ENCODE measurements at places on chromosomes 3 and 15. TPM values are rescaled to one million over a fixed set of nuclear protein-coding genes. Genes with fewer than 3 reads are reported as not detected.

SLC28A1 gene
- 6.8 TPM for polyA plus RNA-seq

KIF15 gene
- 31.2 TPM for polyA plus RNA-seq

TGM5 gene
- not detected for polyA plus RNA-seq

ZNF860 gene
- polyA plus RNA-seq = 3.6 TPM

KLHL24 gene
- polyA plus RNA-seq = 42.7 TPM

DPPA4 gene
- polyA plus RNA-seq = 4.8 TPM

C3orf20 gene
- polyA plus RNA-seq = 0.34 TPM

DNASE1L3 gene
- polyA plus RNA-seq = 9.4 TPM

HRH1 gene
- polyA plus RNA-seq = 1.5 TPM

DNA sequence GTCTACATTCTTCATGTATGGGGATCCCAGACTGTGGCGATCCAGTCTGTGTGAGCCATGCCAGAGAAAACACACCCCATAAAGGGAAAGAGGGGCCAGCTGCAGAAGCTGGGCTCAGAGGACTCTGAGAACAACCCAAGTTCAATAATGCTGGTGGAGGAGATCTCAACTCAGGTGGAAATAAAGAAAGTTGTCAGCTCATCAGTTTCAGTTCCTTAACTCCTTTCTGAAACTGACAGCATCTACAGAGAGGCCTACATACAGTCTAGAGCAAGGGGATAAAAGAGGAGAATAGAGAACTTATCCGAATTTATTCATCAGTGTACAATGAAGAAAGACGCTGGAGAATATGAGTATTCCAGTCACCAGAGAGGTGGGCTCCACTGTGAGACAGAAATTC lies 77.0 kb downstream of the NTRK3 start:
- DNase-seq = no peak

- no peak for DNase-seq
These were observed 84.9 kb downstream of the EEFSEC start for GRCh38 chr3:128238184-128238489.

DNA sequence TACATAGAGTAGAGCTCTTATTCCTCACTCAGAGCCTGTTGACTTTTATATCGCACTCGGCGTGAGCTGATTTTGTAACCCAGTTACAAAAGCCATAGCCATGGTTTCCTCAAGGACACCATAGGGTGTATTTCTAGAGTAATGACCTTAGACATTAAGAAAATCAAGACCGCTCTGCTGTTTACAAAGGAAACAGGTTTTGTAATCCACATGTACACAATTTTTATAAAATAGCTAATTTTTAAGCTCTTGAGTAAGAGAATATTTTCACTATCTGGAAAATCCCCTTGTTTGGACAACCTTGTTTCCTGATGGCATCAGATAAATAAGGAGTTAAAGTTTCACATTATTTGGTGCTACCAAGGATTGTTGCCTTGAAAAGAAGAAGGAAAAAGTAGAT lies 104.7 kb downstream of the PGPEP1L start:
- DNase-seq = no peak

GRCh38 chr3:71197841-71198565 lies 385.5 kb downstream of the FOXP1 start:
- DNase-seq = no peak

- DNase-seq = no peak
These were observed 2.5 kb downstream of the CD200 start for GRCh38 chr3:112335434-112335781.

DNA sequence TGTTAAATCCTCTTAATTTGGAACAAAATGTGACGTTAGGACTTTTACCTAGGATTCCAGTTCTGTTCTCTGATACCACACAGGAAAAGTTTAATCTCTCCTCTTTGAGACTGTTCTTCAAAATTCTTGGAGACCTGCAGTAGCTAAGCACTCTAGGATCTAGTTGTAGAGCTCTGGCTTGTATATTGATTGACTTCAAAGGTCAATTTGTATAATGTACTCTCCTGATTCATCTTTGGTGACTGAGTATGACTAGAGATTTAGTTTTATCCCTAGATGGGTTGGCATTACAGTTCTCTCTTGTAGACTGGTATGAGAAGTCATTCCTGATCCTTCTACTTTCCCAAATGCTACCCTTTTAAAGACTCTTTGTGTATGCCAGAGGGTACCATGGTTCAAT lies 168.4 kb upstream of the TPRG1 start:
- DNase-seq = no peak

GRCh38 chr3:12049675-12050074 lies 45.5 kb downstream of the SYN2 start:
- DNase-seq = peak; percentile 13

DNA sequence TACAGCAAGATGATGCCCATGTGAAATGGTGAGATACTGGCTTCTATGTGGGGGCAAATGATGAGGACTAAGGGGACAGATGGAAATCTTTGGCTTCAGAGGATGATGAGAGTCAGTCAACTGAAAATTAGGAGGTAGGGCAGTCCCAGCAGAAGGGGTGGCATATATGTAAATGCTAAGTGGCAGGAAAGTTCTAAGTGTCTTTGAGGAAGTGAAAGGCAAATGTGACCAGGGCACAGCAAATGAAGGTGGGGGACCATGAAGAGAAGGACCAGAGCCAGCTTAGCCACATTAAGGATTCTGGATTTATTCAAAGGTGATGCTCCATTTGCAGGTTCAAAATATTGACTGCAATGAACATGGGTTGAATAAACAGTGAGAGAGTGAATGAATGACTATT lies 29.2 kb upstream of the LIMD1 start:
- DNase-seq = no peak

- DNase-seq = no peak
These were observed 456.6 kb downstream of the MECOM start for GRCh38 chr3:169206828-169207488.

DNA sequence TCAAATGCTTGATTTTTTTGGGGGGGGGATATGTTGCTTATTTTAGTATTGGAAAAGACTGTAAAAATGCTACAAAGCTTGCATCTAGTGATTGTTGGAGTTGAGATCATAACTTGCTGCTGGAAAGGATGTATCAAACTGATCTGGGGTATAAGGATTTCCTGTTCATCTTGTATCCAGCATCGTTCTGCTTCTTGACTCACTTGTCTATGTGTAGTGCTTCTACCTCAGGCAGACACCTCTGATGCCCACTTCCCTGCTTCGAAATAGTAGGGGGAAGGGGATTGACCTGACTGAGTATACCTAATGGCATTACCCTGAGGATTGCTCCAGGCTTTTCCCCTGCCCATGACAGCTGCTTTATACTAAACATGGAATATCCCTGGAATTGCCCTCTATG lies 42.7 kb downstream of the STT3B start:
- no peak for DNase-seq

DNA sequence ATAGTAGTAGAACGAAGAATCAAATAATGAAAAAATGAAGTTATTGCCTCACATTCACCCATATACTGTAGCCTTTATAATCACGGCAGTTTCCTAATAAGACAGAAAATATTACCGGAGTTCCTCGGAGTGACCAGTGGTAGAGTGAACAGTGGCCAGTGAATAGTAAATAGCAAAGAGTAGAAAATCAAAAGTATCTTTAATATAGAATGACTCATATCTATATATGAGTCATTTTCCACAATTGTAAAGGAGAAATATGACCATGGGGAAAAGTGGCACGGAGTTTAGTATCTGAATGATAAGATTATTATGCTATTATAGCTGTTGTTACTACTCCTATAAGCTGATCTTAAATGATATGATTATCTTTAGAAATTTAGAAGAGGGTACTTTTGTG lies 38.5 kb downstream of the ZBTB20 start:
- DNase-seq = no peak

DNA sequence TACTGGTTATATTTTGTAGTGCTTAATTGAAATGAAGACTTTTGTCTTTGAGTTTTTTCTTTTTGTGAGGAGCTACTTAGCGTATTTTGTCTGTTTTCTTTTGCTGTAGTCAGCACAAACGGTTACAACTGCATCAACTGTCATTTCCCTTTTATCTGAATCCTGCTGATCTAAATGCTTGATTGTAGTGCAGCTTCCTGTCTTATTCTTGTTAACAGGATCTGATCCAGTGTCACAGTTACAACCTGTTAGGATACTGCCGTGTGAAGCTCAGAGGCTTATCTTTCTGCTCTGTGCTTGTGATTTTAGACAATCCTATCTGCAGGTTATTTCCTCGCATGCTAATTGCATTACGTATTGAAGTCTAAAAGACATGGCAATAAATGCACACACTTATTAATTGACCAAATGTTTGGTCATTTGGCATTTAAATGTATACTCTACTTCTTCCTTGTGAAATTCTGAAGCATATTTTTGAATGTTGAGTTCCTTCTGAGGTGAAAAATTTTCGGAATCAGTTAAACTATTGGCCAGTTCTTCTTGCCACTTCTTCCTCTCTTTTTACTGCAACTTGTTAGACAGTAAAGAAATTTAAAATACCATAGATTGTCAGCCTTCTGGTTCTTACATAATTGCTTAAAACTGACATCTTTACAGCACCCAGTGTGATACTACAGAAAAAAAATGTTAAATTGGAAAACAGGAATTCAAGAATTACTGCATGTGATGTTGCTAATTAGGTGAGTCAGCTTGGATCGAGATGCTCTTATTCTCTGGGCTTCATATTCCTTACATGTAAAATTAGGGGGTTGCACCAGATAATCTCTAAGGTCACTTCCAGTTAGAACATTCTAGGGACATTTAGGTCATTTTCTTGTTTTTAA lies 168.2 kb downstream of the MBNL1 start:
- DNase-seq = no peak

- DNase-seq = no peak
These were observed 314.9 kb upstream of the CCDC54 start for GRCh38 chr3:107062310-107062709.

DNA sequence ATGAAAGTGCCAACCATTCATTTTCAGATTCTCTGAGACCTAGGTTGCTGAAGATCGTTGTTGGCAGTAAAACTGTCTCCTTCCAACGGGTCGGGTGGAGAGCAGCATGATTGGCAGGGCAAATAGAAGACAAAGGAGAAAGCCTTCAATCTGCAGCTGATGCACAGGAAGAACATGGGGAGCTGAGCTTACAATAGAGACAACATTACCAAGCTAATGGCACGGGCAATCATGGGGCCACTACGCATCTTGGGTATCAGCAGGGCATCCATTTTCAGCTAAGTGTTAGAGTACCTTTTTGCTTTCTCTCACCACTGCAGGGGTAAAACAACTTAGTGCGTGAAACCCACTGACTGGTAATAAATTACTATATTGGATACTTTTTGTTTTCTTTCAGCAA lies 114.8 kb downstream of the WDR72 start:
- no peak for DNase-seq

DNA sequence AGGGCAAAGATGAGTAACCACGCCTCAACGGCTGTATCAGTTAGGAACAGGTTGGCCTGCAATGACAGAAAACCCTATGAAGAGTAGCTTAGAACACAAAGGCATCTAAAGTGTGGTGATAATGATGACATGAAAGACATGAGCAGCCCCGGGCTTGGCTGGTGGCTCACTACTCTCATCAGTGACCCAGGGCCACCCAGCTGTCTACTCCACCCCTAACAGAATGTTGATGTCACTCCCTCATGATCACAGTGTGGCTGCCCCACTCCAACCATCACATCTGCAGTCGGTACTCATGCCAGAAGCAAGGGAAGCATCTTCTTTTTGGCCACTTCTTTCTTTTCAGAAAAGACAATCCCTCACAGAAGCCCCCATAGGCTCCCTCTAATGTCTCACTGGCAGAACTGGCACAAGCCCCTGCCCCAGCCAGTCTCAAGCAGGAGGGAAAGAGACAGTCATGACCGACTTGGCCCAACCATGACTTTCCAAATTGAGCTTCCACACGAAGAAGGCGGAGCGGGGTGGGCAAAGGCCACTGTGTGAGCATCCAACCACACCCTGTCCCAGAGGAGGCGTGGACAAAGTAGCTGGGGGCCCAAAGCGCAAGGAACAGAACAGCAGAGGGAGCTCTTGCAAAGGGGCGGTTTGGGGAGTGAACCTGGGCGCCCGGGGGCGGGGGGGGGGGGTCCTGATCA lies 72.0 kb upstream of the IQSEC1 start:
- no peak for DNase-seq

DNA sequence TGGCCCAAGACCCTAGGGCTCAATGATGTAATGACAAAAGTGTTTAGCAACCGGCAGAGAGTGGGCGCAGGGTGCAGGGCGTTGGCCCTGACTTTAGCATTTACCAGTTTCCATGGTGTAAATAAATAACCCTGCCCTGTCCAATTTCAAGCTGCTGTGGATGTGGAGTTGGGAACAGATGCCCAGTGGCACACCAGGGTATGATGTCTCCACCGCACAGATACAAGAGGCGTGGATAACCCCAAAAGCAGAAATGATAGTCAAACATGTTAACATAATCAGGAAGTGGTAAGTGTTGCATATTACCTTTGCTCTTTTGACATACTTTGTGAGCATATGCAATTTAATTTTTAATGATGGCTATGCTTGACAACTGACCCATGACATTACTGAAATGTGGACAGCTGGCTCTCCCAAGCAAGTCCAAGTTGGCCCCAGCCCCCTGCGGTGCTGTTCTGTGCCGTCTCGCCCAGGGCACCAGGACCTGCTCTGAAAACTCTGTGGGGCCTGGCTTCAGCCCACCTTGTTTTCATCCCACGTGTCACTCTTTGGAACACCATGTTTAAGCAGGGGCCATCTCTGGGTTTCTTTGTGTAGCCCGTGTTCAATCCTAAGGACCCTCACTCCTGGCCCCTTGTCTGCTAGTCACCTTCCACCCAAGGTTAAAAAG lies 10.8 kb upstream of the ANPEP start:
- DNase-seq = no peak

DNA sequence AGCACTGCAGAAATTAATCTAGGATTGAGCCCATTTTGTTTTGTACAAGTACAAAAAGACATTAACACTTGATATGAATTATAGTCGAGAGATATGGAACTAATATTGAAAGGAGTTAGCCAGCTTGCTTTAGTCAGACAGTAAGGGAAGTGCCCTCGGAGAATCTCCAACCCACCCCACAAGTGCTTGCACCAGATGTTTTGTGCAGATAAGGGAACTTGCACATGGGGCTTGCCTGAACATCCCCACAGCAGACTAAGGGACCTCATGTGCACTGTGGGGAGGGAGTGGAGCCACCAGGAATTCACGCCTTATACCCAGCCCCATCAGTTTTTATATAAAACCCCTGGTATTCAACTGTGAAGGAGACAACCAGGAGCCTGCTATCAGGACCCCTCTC lies 122.3 kb downstream of the EFHB start:
- DNase-seq = no peak

GRCh38 chr3:16304061-16305010 lies 39.3 kb downstream of the OXNAD1 start:
- no peak for DNase-seq

- peak; percentile 28 for DNase-seq
These were observed 48.2 kb upstream of the IGF1R start for GRCh38 chr15:98599909-98600691.

GRCh38 chr3:179713643-179714090 lies 60.8 kb downstream of the USP13 start:
- DNase-seq = no peak

DNA sequence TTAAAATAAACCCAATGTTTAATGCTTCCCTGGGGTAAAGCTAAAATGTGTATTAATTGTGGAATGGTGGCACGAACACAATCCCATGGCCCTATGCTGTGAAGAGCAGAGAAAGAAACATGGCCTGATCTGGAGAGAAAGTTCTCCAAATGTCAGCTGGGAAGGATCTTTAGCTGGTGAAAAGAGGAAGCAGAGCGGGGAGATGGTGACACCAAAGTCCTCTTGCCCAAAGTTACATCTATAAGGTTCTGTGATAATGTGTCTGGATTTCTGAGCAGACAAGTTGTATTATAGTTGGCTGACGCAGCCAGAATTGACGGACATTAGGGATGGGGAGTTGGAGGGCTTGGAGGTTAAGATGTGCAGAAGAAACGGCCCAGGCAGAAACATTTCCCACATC lies 196.2 kb downstream of the CHST2 start:
- DNase-seq = no peak
